ENCODE measurements at places on chromosomes 16 and 17.

DNA sequence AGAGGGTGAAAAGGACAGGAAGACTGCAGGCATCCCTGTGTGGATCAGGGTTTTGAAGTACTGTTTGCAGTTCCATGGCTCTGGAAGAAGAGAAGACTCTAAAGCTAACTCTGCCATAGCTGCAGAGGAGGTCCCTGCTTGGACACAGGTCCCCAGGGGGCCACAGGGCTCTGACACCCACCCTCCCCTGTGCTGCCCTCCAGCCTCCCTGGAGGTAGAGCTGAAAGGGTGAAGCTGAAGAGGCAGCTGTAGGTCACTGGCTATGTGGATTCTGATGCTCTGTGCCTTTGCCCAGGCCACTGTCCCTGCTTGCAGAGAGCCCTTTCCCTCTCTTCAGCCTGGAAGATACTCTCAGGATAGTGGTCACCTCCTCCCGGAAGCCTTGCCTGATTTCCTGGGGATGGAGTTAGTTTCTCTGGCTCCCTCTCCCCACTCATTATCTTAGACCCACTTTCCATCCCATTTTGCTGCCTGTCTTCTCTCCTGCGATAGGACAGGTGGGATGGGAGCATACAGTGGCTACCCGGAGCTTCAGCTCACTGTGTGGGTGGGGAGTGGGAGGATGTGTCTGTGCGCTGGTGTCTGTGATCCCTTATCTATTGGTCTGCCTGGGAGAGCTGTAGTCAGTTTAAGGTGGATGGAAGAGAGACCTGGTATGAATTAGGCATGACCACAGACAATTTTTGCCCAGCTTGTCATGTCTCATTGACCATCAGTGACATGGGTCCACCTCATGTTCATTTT, 89.8 kb upstream of the TMEM97 start:
- H3K27ac ChIP-seq, result no peak overlapping the region
- no peak overlapping the region for H3K4me3 ChIP-seq
- no peaks in the 10 kb centered on the region for H3K36me3 ChIP-seq
- peaks cover 3% of the 10 kb centered on the region for H3K4me1 ChIP-seq
- DNase-seq, result no peak
- H3K27me3 ChIP-seq, result peaks cover 6% of the 10 kb centered on the region

- H3K4me3 ChIP-seq, result no peak overlapping the region
- no peaks in the 10 kb centered on the region for H3K27me3 ChIP-seq
- no peaks in the 10 kb centered on the region for H3K36me3 ChIP-seq
- no peaks in the 10 kb centered on the region for H3K4me1 ChIP-seq
These were observed 102.6 kb downstream of the SDR42E1 start for GRCh38 chr16:81908466-81909262.

DNA sequence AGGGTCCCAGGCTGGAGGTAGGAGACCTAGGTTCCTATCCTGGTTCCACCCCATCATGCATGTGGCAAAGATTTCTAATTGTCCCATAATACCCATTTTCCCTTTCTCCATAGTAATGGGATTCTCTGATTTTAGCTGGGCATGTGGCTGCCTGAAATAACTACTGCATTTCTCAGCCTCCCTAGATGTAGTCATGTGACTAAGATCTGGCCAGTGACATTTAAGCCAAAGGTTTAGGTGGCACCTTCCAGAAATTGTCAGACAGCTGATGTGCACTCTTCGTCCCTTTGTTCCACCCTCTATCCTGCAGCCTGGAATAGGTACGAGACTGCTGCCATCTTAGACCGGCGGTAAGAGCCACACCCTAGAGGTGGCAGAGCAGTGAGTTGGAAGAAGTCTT, 8.2 kb downstream of the NXPH3 start:
- peaks cover 20% of the 10 kb centered on the region for H3K36me3 ChIP-seq
- H3K27me3 ChIP-seq, result no peaks in the 10 kb centered on the region
- peak; percentile 54 for DNase-seq
- peak overlapping the region; percentile 93 for H3K27ac ChIP-seq
- H3K4me1 ChIP-seq, result peaks cover 3% of the 10 kb centered on the region
- H3K4me3 ChIP-seq, result no peak overlapping the region

GRCh38 chr17:67554634-67555033, 163.1 kb upstream of the NOL11 start:
- no peak for DNase-seq
- H3K27ac ChIP-seq, result no peak overlapping the region
- no peak overlapping the region for H3K4me3 ChIP-seq
- no peaks in the 10 kb centered on the region for H3K27me3 ChIP-seq

- H3K4me3 ChIP-seq, result peak overlapping the region; percentile 18
- peak overlapping the region; percentile 91 for H3K27ac ChIP-seq
- peak; percentile 71 for DNase-seq
- no peaks in the 10 kb centered on the region for H3K27me3 ChIP-seq
These were observed 27.8 kb downstream of the BAHCC1 start for GRCh38 chr17:81422776-81423697.

- no peak for DNase-seq
- H3K4me3 ChIP-seq, result no peak overlapping the region
These were observed 61.5 kb upstream of the B4GALNT2 start for GRCh38 chr17:49071106-49071505.

- H3K4me1 ChIP-seq, result peaks cover 6% of the 10 kb centered on the region
- H3K27ac ChIP-seq, result no peak overlapping the region
- DNase-seq, result no peak
- no peaks in the 10 kb centered on the region for H3K36me3 ChIP-seq
- H3K27me3 ChIP-seq, result no peaks in the 10 kb centered on the region
These were observed 77.6 kb downstream of the CMIP start for GRCh38 chr16:81522108-81522701.

GRCh38 chr17:81566461-81567126, 14.4 kb upstream of the FAAP100 start:
- H3K4me3 ChIP-seq, result peak overlapping the region; percentile 39
- no peaks in the 10 kb centered on the region for H3K27me3 ChIP-seq
- peak overlapping the region; percentile 86 for H3K27ac ChIP-seq
- DNase-seq, result no peak

DNA sequence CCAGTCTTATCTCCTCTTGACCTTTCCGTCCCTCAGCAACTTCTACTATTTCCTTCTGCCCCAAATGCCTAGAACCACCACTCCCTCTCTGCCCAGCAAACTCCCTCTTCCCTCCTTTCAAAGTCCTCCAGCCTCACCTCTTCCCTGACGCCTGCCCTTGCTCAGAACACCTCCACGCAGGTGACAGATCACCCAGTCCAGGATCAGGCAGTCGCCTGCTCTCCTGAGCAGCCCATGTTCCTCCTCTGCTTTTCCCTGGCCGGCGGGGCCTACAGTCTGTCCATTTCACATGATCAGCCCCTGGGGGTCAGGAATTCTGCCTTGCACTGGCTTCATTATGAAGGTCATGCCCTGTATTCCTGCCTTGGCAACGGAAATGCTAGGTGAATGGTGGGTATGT, 422 bp downstream of the CD300LF start:
- H3K4me1 ChIP-seq, result no peaks in the 10 kb centered on the region
- no peaks in the 10 kb centered on the region for H3K36me3 ChIP-seq
- H3K27ac ChIP-seq, result no peak overlapping the region
- H3K27me3 ChIP-seq, result no peaks in the 10 kb centered on the region

- no peaks in the 10 kb centered on the region for H3K27me3 ChIP-seq
- peaks cover 2% of the 10 kb centered on the region for H3K36me3 ChIP-seq
- no peaks in the 10 kb centered on the region for H3K4me1 ChIP-seq
- no peak overlapping the region for H3K27ac ChIP-seq
- no peak for DNase-seq
- H3K4me3 ChIP-seq, result no peak overlapping the region
These were observed 6.8 kb downstream of the FSCN2 start for GRCh38 chr17:81535007-81535328.

DNA sequence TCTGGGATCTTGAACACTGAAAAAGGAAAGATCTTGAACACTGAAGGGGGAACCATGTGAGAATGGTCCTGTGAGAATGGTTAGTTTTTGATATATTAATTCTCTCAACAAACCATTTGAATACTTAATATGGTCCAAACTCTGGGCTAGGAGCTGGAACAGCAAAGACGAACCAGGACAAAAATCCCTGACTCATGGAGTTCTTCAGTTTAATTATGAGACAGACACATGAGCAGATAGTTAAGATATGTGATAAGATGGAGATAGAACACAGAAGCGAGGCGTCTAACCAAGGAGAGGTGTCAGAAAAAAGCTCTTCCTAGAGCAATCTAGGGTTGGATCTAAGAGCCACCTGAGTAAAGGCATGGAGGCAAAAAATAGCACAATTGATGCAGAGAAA, 1.6 kb downstream of the CKLF start:
- H3K27ac ChIP-seq, result no peak overlapping the region
- peaks cover 8% of the 10 kb centered on the region for H3K36me3 ChIP-seq
- no peak for DNase-seq

- no peaks in the 10 kb centered on the region for H3K4me1 ChIP-seq
- H3K27me3 ChIP-seq, result no peaks in the 10 kb centered on the region
- no peak overlapping the region for H3K27ac ChIP-seq
- H3K36me3 ChIP-seq, result no peaks in the 10 kb centered on the region
- no peak for DNase-seq
- no peak overlapping the region for H3K4me3 ChIP-seq
These were observed 12.1 kb upstream of the PRKCB start for GRCh38 chr16:23823475-23824384.

DNA sequence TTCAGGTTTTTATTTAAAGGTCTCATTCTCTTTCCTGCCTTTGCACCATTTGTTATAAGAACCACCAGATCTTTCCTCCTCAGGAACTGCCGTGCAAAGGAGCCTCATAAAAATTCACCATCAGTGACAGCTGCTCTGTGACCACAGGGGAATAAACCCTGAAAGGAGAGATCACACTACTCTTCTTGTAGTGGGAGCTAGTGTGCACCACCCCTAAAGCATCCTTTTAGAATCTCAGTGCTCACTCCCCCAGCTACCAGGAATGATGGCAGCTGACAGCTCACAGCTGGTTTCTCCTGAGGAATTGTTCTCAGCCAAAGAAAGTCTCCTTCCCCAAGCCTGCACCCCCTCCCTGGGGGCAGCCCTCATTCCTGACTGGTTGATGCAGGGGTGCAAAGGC, 18.7 kb downstream of the VAT1L start:
- H3K27ac ChIP-seq, result no peak overlapping the region
- DNase-seq, result no peak
- no peak overlapping the region for H3K4me3 ChIP-seq
- peaks cover 8% of the 10 kb centered on the region for H3K4me1 ChIP-seq

Measured in ascending aorta (tissue), 2 donors.